ENCODE measurements at places on chromosomes 16 and 17. TPM values are rescaled to one million over a fixed set of nuclear protein-coding genes. Genes with fewer than 3 reads are reported as not detected.

DNA sequence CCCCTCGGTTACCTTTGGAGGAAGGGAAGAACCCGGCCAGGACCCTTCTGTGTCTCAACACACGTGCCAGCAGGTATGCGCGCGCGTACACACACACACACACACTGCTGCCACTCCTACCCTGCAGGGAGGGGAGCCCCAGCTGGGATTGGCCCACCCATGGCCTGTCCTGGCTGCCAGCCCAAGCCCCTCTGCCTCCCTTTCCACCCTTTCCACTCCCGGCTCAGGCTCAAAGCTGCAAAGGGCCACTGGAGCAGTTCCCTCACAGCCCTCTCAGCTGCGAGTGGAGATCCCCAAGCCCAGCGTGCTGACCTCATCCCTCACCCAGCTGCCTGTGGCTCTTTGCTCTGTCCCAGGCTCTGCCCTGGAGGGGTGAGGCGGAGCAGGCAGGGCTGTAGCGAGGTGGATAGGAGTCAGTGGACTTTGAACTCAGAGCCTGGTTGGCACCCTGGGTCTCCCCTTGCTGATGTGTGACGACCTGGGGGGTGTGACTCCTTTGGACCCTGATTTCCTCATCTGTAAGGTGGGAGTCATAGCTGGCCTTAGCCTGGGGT is 14.5 kb downstream of the KIF19 start:
- DNase-seq = no peak

DNA sequence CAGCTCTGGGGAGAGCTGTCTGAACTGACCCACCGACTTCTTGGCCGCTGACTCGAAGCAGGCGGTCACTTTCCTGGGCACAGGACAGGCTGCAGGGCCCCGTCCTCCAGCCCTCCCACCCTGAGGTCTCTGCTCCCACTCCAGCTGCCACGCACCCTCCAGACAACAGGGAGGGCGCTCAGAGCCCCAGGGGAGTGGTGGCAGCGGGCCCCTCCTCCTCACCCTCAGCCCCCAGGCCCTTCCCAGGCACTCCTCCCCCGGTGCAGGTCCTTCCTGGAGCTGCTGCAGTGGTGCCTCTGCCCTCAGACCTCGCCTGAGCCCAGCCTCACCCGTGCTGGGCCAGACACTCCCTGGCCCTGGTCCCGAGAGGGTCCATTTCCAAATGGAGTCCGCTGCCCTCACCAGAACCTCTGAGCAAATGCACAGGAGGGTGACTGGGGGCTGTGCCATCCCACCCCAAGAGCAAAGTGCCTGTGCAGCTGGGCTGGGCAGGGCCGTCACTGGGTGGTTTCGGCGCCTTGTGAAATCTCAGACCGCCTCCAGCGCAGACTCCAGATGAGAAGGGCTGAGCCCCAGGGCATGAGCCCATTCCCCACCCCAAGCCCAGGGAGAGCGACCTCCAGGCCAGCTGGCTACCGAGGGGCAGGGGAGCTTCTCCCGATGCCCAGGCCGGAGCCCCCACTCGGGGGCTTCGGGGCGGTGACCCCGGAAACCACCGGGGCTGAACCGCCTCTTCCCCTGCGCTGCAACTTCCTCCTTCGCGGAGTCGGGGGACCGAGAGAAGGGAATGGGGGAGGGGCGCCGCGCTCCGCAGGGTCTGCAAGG is 717 bp downstream of the CYBA start:
- peak; percentile 98 for DNase-seq

DNA sequence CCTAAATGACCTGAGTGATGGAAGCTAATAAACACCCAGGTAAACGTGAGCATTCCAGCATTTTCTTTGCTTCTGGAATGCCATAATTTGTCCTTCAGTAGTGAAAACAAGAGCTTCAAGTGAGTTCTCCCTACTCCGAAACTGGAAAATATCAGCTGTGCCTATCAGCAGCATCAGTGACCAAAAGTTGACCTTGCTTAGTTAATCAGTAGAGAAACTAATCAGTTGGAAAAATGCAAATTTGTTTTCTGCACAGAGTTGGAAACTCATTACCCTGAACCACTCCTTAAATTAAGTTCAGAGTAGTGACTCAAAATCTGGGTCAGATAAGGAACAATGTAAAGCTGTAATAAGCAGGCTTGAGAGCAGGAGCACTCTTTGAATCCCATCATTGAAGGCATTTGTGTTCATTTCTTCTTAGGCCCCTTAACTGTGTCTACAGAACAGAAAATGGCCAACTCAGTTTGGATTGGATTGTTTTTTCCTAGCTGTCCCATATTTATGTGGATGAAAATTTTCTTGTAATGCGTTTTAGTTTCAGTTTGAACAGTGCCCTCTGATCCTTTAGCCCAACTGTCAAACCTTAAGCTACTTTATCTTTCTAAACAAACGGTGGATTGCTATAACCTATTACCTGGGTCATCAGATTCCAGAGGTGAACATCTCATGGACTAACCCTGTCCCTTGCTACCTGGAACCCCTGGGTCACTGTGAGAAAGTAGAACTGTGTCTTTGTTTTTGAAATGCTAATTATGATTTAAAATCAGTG is 290.4 kb downstream of the TOX3 start:
- DNase-seq = no peak

- no peak for DNase-seq
Observed at GRCh38 chr16:54281535-54282201, 4.9 kb downstream of the IRX3 start.

GAS7 gene
- 3.6 TPM for total RNA-seq

MYCBPAP gene
- total RNA-seq = 0.88 TPM

DOC2A gene
- not detected for total RNA-seq
